Skeletal muscle cell (primary cell): ENCODE measurements at places on chromosomes 5 and 9.

DNA sequence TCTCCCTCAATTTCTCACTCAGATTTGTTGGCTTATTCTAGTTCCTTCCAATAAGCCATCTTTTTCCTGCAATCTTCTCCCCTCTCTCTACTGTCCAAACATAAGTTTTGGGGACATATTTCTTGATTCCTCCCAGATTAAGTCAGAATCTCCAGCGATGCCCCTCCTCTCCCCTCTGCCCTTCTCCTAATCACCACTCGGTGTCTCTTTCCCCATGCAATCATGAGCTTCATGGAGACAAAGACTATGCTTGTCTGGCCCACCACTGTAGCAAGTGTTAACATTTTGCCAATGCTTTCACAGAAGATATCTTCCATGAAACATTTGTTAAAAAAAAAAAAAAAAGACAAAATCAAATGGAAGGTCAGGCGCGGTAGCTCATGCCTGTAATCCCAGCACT is 42.4 kb downstream of the PDE6A start:
- no peak for DNase-seq

DNA sequence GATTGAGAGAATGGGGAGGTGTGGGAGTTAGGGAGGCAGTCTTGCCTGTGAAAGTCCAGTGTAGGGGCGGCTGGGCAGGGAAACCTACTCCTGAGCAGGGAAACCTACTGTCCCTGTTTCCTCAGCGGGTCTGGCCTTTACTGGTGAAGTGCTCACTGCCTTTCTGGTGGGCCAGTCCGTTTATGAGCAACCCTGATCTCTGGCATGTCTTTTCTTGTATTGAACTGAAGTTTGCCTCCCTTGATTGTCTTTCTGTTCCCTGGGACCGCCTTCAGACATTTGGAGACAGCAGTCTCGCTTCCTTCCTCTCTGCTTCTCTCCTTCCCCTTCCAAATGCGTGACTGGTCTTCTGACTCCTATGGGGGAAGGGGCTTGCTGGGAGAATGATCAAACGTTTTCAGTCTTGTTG is 2.9 kb downstream of the SNX18 start:
- no peak for DNase-seq

- DNase-seq: no peak
These were observed 9.4 kb upstream of the PRSS3 start for GRCh38 chr9:33785914-33786313.

- DNase-seq: no peak
These were observed 36.2 kb downstream of the NACC2 start for GRCh38 chr9:136058801-136059302.

- no peak for DNase-seq
These were observed 8.4 kb downstream of the C5orf47 start for GRCh38 chr5:173997331-173997730.

DNA sequence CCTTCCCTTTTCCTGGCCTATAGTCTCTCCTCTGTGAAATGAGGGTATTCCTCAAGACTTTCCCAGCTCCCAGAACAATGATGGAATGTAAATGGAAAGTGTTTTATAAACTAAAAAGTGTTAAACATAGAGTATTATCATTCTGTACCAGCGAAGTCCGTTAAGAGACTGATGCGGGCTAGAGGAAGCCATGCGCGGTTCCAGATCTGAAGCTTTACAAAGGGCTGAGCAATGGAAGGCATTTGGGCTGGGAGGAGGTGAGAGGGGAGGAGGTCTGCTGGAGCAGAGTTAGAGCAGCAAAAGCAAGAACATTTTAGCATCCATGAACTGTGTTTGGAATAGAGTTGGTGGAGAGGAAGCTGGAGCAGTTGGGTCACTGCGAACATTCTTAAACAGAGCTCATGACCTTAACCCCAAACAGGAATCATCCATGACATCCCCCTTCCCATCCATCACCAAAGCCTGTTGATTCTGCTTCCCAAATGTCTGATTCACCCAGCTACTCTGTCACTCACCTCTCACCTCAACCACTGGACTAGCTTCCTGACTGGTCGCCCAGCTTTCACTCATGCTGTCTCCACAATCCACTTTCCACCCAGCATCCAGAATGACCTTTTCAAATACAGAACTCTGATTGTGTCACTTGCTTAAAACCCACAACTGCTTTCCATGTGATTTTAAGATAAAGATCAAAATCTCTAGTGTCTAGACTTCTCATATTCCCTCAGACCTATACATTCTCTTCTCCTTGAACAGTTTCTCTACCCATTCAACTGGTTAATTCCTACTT is 37.1 kb downstream of the CDK5RAP2 start:
- no peak for DNase-seq

GRCh38 chr5:125679522-125679921 is 743.7 kb upstream of the GRAMD2B start:
- no peak for DNase-seq

- DNase-seq: no peak
These were observed 42.0 kb upstream of the RXRA start for GRCh38 chr9:134284273-134284672.

DNA sequence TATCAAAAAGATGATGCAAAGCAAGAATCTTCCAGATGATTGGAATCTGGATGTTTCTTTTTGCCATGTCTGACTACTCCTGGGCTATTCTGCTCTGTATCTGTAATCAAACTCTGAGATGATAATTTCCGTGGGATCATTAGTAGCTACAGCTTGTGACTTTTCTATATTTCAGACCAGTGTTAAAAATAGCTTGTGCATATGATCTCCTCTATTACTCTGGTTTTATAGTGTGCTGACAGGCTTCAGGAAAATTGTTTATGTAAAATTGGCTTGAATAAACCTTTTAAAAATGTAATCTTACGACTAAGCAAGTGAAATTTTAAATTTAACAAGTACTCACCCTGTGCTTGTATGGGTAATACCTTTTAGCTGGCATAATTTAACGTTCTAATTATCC is 40.4 kb downstream of the NAA35 start:
- no peak for DNase-seq
